Iris pigment epithelial cell (primary cell): ENCODE measurements at places on chromosomes 3 and 15.

GRCh38 chr3:188686324-188686723 is 485.4 kb upstream of the TPRG1 start:
- no peak for DNase-seq

DNA sequence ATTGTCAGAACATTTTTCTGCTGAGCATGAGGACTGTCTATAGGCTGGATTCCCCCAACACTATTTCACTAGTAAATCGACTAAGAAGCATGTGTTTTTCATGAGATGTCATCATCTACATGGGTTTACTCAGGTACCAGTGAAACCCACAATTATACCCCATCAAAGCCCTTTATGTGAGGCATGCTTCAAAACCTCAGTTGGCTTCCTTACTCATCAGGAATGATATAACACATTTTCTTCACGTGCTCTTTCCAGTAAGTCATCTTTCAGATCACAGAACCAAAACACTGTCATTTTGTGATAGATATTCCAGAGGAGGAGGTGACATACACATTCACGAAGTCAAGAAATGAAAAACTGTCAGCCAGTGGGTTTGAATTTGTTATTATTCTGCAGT is 116.5 kb downstream of the ANO10 start:
- DNase-seq = peak; percentile 39

DNA sequence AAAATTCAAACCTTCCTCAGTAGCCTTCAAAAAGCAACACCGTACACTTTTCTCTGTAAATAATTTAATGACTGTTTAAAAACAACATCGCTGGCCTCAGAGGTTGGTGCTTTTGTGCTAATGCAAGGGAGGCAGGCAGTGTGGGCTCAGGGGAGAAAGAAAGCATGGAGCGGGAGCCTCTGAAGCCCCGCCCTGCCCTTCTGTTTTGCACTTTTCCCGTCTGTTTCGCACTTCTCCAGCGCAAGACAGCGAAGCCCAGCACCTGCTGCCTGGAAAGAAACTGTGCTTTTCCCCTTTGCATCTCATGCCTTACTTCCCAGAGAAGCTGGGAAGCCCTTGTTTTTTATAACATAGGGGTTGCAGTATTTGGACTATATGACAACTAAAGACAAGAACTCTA is 23.1 kb downstream of the TRPM1 start:
- no peak for DNase-seq

DNA sequence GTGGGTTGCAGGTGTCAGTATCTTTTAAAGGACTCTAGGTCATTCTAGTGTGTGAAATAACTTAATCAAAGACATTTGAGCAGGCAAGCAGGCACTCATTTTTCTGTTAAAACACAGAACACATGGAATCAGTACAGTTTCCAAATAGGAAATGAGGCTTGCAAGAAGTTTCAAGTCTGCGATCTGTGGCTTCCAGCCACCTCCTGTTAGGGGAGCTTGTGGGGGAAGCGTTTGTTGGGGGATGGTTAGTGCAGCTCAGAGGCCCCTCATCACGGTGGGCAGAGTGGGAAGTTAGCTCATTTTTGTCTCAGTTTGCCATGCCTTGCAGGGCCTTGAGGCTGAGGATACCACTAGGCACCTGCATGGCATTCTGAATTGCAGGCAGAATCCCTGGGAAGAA is 59.9 kb downstream of the SLC6A11 start:
- no peak for DNase-seq

- DNase-seq = no peak
These were observed 23.8 kb upstream of the POLG start for GRCh38 chr15:89358435-89358754.

- no peak for DNase-seq
These were observed 18.8 kb upstream of the SATB1 start for GRCh38 chr3:18443665-18444594.

DNA sequence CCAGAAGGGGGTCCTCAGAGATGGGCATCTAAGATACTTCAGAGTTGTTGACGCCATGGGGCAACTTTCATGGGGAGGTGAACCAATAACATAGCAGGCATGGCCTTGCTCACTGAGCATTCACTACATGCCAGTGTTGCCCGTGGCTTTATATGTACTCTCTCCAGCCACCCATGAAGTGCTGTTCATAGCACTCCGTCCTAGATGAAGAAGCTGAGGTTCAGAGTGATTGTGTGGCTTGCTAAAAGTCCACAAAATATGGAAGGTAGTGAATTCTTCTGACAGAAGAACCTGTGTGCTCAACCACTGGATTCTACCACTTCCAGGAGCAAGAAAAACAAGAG is 9.8 kb upstream of the SEMA4B start:
- DNase-seq = no peak

GRCh38 chr3:9730657-9731205 is 804 bp upstream of the BRPF1 start:
- peak; percentile 65 for DNase-seq

DNA sequence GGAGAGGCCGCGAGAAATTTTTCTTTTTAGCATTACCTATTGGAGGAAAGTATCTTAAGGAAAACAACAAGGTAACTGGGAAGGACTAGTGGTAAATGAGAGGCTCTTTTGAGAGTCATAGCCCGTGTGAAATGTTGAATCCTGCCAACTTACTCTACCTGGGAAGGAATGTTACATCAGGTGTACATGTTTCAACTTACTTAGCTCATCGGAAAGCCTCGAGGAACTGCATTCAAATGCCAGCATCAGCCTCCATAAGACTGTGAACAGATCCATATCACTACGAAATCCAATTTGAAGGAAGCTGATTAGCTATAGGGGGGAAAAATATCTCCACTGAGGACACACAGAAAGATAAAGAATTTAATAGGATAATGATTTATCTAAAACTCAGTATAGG is 72.3 kb upstream of the PDZRN3 start:
- DNase-seq = no peak

DNA sequence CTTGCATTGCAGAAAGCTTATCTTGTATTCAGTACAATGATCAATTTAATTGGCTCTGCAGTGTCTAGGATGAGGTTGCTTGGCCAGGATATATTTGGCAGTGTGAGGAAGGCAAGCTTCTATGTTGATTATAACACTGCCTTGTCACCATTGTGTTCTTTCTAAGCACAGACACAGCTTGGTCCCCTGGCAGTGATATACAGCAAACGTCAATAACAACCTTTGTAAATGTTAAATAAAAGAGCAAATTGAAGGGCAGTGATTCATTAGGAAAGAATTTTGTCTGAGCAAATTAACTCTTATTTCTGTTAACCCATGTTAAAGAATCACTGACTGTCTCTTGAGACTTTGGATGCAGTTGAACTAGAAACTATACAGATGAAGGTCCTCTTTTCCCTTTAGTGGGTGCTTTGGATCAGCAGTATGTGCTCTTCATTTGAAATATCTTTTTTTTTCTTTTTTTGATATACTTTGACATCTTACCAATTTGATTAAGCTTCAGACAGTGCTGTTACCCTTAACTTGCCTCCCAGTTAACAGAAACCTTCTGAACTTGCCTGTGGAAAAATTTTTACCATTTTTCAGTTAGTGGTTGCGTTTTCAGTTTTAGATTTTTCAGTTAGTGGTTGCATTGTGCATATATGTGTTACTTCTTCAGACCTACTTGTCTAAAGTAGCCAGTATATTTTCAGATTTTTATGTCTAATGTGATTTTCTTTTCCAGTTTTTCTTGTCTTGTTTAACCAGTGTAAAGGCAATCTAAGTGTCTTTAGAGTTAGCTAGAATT is 199.8 kb downstream of the TCF12 start:
- peak; percentile 60 for DNase-seq

DNA sequence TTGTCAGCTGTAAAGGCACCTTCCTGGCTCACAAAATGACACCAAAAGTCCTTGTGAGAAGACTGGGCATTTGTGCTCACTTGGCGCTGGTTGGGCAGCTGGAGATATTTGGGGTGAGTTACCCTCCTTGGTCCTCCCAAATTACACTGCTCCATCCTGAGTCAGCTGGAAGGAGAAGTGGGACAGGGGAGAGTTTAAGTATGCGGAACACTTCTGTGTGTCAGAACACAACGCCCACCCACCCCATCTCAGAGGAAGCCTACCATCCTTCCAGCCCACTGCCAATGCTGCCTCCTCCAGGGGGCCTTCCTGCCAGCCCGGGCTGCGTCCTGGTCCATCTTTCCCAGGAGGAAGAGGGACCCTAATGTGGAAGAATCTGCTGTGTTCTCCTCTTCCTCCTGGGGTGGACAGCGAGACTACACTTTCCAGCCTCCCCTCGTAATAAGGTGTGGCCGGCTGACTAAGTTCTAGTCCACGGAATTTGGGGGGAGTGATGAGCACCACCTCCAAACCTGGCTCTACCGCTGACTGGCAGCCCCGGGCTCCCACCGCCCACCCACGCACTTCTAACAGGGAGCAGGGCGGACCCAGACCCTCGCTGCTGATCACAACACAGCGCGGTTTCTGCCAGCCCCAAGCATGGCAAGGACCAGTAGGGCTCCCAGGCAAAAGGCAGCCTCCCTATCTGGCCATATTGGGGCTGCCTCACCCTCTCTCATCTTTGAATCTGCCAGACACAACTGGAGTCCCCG is 265.0 kb downstream of the XXYLT1 start:
- DNase-seq = no peak

GRCh38 chr3:144189044-144189443 is 217.4 kb downstream of the DIPK2A start:
- DNase-seq = peak; percentile 50

DNA sequence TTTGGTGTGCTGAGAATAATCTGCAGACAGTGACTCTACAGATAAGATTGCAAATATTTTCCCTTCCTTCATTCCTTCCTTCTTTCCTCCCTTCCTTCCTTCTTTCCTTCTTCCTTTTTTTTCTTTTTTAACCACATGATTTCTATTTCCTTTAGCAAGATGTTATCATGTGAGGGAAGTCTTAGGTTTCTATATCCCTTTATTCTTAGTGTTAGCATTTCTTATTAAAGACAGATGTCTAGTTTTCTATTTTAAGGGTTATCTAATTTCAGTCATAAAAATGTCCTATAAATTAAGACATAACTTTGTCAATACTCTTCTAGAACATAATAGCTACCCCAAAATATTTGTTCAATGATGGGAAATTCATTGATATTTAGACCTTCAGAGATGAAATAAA is 470.9 kb downstream of the LPP start:
- DNase-seq = no peak

DNA sequence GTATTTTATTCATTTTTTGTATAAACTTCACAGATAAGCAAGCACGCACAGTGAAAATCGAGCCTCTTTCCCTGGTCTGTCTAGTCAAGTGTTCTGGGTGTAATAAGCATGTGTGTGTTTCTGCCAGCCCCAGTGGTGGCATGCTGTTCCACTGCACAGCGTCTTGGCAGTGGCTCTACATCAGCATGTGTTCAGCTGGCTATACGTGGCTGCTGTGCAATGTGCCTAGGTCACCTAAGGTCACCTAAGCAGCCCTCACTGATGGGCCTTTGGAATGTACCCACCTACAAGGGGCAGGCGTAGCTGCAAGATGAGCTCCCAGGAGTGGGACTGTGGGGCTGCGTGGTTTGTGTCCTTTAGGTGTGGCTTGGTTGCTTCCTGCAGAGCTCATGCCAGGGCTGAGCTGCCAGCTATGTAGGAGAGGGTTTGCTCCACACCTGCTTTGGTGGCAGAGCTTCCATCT is 4.9 kb downstream of the LIMD1 start:
- DNase-seq = no peak

DNA sequence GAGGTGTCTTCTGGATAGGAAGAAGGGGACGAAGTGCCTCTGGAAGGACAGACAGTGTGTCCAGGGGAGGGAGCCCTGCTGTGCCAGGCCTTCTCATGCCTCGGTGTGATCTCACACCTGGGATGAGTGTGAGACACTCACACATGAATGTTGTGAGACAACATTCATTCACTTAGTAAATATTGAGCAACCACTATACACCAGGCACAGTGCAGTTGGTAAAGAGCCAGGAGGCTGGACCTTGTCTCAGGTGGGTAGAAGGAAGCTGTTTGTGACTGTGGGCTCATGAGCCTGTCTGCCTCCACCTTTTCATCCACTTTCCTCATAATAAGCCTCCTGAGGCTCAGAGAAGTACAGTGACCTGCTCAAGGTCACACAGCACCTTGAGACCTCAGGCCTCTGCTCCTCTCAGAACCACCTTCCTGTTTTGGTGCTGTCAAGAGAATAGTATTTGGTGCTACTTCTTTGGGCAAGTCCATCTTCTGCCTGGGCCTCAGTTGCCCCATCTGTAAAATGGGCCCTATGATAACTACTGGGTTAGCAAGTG is 20.9 kb downstream of the SLC6A6 start:
- DNase-seq = no peak

GRCh38 chr15:86055688-86056087 is 24.0 kb upstream of the AGBL1 start:
- no peak for DNase-seq

GRCh38 chr15:78598348-78598747 is 22.4 kb downstream of the CHRNA3 start:
- no peak for DNase-seq

GRCh38 chr3:112979244-112979832 is 4.4 kb upstream of the CD200R1 start:
- peak; percentile 35 for DNase-seq

DNA sequence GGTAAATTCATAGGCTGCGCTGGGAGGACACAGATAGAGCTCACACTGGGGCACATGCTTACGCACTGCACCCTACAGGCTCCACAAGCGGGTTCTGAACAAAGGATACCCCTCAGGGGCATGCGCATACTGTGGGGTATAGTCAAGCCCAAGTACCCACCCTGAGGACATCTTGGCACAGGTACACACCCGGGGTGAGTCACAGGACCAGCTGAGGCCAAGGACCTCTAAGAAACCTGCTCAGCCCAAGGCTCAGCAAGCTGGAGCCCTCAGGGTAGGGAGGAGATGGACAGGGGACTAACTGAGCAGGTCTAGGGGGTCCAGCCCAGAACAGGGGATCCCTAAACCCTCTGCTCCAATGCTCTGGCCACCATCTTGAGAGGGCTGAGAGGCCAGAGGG is 3.3 kb downstream of the SHISA5 start:
- DNase-seq = no peak

GRCh38 chr15:94411285-94411684 is 179.9 kb downstream of the MCTP2 start:
- DNase-seq = no peak
